Suppressor macrophage treated with lipopolysaccharide for 1 hour (primary cell): ENCODE measurements at places on chromosomes 13 and 19.

- DNase-seq = no peak
Observed at GRCh38 chr13:25203127-25203740, 31.1 kb upstream of the AMER2 start.

DNA sequence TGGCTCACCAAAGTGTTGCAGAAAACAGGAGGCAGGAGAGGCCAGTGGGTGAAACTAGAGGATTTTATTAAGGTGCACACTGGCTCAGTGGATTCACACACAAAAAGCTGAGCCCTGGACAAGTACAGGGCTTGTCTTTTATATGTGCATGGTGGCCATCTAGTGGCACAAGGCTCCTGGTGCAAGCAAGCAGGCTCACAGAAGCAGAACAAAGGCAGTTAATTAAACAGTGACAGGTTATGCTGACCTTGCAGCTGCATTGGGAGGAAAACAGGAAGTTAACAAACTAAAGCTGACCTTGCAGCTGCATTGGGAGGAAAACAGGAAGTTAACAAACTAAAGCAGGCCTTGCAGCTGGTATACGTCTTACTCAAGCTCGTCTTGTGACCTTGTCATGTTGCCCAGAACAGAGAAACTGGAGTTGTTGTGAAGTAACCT, 65.3 kb upstream of the ZNF681 start:
- peak; percentile 22 for DNase-seq

DNA sequence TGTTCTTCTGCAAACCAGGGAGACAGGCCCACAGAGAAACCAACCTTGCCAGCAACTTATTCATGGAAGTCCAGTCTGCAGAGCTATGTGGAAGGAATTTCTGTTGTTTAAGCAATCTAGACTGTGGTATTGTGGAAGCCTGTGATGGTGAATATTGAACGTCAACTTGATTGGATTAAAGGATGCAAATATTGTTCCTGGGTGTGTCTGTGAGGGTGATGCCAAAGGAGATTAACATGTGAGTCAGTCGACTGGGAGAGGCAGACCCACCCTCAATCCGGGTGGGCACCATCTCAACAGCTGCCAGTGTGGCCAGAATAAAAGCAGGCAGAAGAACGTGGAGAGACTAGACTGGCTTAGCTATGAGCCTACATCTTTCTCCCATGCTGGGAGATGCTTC, 606.0 kb downstream of the EFNB2 start:
- DNase-seq = no peak

GRCh38 chr19:10552510-10553053, 8.9 kb downstream of the ATG4D start:
- DNase-seq = peak; percentile 30

DNA sequence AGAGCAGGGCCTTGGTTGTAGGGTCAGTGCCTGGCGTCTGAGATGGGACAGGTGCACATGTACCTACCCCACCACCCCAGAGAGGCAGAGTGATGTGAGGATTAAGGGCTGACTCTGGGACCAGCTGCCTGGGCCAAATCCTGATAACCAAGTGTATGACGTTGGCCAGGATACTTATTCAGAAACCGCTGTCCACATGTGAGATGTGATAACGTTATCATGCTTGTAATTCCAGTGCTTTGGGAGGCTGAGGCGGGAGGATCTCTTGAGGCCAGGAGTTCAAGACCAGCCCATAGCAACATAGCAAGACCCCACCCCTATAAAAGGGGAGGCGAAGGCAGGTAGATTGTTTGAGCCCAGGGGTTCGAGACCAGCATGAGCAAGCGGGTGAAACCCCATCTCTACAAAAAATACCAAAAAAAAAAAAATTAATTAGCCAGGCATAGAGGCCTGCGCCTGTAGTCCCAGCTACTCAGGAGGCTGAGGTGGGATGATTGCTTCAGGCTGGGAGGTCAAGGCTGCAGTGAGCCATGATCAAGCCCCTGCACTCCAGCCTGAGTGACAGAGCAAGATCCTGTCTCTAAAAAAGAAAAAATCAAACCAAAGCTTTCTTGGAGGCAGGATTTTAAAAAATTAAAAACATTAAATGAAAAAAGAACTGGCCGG, 10.0 kb downstream of the ADGRE5 start:
- DNase-seq = no peak

- peak; percentile 91 for DNase-seq
Observed at GRCh38 chr13:114067381-114067885, 65.0 kb downstream of the RASA3 start.

- DNase-seq = peak; percentile 62
Observed at GRCh38 chr13:46369506-46370277, 17.4 kb downstream of the RUBCNL start.

DNA sequence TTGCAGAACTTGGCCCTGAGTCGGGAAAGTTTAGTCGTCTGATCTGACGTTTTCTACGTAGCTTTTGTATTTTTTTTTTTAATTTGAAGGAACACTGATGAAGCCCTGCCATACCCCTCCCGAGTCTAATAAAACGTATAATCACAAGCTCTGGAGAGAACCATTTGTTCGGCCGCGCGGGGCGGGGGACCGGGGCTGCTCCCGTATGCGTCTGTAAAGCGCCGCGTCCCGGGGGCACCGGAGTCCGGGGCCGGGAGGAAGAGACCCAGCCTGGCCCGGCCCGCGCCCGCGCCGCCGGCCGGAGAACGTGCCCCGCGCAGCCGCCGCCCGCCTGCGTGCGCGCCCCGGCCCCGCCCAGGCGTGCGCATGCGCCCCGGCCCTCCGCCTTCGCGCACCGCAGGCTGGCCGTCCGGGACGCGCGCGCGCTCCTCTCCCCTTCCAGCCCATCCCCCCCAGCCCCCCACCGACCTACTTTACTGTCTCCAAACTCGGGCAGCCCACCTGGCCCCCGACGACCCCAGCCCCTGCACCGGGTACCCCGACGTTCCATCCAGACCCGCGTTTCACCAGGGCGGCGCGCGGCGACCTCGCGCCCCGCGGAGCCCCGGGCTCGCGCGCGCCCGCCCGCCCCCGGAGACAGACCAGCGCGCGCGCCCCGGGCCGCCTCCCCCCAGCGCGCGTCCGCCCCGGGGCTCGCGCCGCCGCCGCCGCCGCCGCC, 785 bp upstream of the USF2 start:
- DNase-seq = peak; percentile 83

GRCh38 chr19:47390533-47391488, 28.5 kb downstream of the MEIS3 start:
- DNase-seq = no peak

DNA sequence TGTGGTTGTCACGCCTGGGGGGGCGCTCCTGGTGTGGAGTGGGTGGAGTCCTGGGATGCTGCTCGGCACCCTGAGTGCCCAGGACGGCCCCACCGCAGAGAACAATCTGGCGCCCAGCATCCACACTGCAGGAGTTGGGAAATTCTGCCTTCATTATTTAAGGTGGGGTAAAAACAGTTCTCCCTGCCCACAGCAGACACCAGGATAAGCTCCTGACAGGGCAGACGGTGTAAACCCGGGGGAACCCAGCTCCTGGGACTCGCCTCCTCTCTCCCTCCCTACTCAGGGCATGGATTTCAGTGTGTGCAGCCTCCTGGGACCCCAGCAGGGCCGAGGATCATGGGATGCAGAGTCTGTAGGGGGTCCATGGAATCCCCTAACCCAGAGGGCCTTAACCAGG, 7.7 kb upstream of the WDR18 start:
- DNase-seq = no peak

DNA sequence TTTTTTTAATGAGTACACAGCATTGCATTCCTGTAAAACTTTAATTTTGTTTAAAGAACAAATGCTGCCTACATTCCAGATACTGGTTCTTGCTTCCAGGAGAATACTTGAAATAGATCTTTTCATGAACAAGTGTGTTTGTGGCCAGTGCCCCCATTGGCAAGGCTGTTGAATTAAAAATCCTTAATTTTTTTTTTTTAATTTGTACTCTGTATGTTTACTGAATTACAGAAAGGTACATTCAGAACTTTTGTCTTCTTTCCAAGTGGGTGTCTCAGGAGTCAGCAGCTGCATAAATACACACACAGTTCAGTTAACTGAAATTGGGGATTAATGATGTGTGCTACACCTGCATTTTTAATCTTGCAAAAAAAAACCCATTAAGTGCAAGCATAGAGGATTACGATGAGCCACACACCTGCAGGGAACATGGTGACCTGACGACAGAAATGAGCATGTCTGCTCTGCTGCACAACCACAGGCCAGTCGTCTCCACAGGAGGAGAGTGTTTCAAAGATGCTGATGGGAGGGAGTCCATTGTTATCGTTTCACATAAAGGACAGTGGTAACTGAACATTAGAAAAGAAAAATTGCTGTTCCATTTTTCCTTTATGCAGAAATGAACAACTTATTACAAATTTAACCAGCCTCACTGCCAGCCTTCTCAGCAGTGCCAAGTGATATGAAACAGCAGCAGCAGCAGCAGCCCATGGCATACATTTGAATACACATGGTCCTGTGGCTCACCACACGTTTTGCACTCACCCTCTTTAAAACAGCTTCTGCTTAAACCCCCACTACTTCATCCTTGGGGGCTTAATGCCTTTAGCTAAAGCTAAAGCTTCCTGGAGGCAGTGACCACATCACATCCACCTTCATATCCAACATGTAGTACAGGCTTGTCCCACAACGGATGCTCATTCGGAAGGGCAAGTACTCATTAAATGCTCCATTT, 72.3 kb upstream of the RFC3 start:
- DNase-seq = no peak

- DNase-seq = no peak
Observed at GRCh38 chr19:31601855-31602254, 252.6 kb upstream of the TSHZ3 start.

DNA sequence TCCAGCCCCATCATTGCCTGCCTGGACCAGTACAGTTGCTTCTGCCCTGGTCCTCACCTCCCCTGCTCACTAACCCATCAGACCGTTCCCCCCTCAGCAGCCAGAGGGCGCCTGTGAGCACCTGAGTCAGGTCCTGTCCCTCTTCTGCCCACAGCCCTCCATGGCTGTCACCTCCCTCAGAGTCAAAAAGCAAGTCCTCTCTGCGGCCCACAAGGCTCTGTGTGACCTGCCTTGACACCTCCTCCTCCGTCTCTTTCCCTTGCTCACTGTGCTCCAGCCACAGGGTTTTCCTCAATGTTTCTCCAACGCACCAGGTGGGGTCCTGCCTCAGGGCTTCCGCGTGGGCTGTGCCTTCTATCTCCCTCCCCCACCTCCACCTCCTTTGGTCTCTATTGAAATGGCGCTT, 29.4 kb upstream of the PTPRS start:
- peak; percentile 66 for DNase-seq

DNA sequence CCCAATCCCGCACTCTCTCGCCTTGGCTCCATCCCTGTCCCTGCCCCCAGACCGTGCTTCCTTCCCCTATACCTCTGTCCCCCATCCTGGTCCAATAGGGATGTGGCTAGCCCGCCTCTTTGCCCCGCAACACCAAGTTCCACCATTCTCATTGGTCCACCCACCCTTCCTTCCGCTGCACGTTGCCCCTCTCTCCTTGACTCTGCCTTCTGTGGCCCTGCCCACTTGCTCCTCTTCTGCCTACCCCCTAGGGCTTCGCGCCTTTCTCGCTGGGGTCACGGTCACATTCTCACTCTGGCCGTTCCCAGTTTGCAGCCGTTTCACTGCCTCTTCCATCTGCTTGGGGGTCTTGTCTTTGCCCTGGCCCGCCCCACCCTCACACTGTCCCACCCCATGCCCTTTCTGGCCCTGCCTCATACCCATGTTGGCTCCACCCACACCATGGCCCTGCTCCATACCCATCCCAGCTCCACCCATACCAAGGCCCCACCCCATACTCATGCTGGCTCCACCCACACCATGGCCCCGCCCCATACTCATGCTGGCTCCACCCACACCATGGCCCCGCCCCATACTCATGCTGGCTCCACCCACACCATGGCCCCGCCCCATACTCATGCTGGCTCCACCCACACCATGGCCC, 4.5 kb upstream of the ARHGAP45 start:
- no peak for DNase-seq
